ENCODE measurements at places on chromosomes 2 and 18.

GRCh38 chr18:34976123-34976522, 65.1 kb upstream of the MAPRE2 start:
- no peak for DNase-seq

- DNase-seq, result no peak
Observed at GRCh38 chr2:129011466-129012061, 692.9 kb upstream of the HS6ST1 start.

DNA sequence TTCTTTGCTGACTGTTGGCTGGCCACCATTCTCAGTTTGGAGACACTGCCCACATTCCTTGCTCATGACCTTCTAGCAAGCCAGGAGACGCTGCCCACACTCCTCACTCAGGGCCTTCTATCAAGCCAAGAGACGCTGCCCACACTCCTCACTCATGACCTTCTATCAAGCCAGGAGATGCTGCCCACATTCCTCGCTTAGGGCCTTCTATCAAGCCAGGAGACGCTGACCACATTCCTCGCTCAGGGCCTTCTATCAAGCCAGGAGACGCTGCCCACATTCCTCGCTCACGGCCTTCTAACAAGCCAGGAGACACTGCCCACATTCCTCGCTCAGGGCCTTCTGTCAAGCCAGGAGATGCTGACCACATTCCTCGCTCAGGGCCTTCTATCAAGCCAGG, 131.3 kb upstream of the CBLN2 start:
- no peak for DNase-seq

- DNase-seq, result no peak
Observed at GRCh38 chr2:28336982-28337627, 55.6 kb upstream of the FOSL2 start.

GRCh38 chr2:111675419-111676194, 208.4 kb downstream of the ANAPC1 start:
- no peak for DNase-seq

GRCh38 chr2:12305931-12306330, 410.8 kb upstream of the TRIB2 start:
- no peak for DNase-seq

DNA sequence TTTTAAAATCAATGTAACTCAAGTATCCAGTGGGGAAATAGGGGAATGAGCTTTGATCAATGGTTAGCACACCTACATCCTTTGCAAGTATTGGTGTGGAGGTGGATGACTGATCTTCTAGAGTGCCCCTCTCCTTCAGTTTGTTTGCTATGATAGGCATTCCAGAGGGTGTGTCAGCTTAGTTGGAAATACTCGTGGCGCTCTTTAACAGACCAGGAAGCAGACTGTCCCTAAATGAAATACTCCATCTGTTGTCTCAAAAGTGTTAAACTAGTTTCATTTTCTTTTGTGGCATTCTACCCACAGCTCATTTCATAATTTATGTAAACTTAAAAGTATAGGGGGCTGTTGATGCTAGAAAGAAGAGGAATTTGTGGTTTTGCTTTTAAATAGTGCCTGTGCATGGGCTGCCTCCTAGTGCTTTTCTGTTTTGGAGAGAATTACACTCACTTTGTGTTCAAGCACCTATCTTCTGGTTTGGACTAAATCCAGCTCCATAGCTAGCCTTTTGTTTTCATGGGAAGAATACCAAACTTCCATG, 66.2 kb downstream of the STAT1 start:
- no peak for DNase-seq

GRCh38 chr2:10533811-10534321, 85.7 kb upstream of the ODC1 start:
- DNase-seq, result no peak

Measured in GM19239 (cell line).